ENCODE measurements at places on chromosomes 2 and 18.

- no peak for DNase-seq
Measured at GRCh38 chr2:142585785-142586184, 291.7 kb upstream of the KYNU start.

- no peak for DNase-seq
Measured at GRCh38 chr2:111900859-111901258, 2.5 kb downstream of the MERTK start.

- no peak for DNase-seq
Measured at GRCh38 chr18:60162388-60162787, 210.2 kb downstream of the MC4R start.

DNA sequence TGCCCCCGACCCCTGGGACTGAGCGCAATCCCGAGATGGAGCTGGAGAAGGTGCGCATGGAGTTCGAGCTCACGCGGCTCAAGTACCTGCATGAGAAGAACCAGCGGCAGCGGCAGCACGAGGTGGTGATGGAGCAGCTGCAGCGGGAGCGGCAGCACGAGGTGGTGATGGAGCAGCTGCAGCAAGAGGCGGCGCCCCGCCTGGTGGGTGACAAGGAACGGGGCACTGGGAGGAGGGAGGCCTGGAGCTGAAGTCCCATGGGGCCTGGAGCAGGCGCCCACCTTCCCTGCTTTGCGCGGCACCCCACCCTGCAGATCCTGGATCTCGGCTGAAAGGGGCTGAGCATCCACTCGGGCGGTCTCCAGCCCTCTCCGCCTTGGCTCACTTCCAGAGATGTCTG, 1.2 kb downstream of the TMEM247 start:
- no peak for DNase-seq

DNA sequence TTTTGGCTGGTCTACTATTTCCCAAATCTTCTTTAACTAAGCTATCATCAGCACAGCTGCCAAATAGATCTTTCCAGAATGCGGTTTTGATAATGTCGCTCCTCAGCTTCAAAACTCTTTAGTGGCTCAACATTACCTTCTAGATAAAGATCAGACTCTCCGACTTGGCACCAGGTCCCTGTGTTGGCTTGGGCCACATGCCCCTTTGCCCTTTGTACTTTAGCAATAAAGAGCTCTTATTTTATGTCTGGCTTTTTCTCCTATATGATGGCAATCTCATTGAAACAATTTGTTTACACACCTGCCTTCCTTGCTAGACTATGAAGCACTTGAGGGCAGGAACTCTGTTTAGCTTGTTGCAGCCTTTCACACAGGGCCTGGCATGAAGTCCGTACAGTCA, 128.9 kb upstream of the GATA6 start:
- no peak for DNase-seq

DNA sequence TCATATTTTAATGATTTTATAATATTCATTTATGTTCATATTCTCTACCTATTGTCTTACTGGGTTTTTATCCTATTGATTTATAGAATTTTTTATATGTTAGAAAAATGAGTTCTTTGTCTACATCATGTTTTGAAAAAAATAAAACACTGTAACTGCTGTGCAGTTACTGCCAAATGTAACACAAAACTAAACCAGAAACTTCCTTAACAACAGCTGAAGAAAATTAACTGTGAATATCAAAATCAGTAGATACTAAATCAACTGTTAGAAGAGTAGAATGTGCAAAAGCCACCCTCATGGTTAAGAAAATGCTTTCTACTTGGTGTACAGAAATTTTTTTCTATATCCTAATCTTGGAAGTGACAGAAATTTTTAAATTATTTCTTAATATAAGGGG, 69.5 kb downstream of the PTRHD1 start:
- DNase-seq, result no peak

DNA sequence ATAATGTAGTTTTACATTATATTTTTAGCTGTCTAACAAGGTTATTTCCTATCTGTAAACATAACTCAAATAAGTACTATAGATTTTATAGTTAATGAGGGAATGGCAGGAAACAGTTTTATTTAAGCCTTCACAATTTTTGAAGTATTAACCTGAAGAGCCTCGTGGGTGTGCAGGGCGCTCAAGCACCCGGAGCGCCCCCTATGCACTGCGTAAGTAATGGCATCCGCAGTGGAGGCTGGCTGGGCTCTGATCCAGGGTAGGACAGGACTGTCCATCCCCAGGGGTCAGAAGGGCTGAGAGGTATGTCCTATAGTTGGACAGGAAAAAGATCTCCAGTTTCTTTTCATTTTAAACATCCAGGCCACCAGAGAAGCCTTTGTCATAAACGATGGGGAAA, 8.2 kb upstream of the GBX2 start:
- no peak for DNase-seq

DNA sequence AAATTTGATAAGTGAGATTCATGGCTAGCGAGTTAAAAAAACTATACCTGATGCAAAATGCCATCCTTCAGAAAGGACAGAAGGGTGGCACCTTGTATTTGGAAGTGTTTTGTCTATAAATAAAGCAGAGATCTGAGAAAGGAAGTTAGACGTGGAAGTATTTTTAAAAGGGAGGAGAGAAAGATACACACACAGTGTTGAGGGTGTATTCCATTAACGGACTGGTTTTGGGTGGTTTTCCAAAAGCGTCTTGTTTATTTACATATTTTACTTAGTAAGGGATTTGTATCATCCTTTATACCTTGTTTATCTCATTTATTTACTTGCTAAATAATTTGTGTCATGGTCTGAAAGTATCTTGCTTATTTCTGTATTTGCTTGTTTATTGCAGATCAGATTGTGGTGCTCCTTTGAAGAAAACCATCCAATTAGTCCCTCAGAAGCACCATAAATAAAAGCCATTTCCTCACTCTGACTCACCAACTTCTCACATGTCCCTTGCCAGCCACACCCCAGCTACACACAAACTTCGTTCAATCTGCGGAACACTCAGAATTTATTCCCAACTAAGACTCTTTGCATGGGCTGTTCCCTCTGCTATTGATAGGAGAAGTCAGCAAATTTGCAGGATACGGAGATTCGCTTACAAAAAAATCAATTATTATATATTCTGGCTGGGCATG, 90.8 kb downstream of the FAM124B start:
- peak; percentile 3 for DNase-seq

DNA sequence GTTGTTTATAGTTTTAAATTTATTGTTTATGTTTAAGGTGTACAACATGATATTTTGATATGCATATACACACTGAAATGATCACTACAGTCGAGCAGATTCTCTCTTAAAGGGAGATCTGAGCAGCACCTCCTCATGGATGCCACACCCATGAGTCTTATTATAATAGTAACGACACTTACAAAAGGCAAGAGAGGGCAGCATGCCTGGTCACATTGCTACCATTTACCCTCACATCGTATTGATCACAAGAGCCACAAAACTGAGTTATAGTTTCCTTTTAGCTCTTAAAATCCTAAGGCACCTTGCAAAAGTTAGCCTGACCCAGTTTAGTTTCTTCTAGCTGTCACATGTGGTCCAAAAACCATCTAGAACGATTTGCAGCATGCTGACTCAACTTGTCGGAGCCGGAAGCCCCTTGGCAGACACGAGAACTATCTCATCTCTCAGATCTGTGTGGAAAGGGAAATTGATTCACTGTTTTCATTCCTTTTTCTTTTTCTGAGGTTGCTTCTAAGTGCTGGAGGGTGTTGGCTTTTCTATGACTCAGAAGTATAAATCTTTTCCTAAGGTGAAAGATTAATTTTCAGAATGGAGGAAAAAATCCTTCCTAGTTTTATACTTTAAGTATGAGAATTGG, 85.3 kb downstream of the CDC42EP3 start:
- DNase-seq, result peak; percentile 77

DNA sequence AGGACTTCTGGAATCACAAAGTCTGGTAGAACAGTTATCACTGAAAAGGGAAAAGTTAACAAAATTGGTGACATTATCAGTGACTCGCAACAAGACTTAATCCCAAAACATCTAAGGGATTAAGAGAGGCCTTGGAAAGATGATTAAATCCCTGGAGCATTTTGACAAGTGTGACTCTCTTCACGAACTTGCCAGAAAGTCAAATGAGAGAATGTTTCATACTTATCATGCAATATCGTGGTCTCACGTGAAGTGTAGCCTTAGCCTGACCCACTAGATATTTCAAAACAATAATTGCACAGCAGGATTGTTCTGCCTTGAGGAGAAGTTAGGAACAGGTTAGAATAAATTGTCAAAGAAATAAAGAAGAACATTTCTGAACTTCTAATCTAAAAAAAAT, 104.5 kb downstream of the COL6A3 start:
- DNase-seq, result no peak

DNA sequence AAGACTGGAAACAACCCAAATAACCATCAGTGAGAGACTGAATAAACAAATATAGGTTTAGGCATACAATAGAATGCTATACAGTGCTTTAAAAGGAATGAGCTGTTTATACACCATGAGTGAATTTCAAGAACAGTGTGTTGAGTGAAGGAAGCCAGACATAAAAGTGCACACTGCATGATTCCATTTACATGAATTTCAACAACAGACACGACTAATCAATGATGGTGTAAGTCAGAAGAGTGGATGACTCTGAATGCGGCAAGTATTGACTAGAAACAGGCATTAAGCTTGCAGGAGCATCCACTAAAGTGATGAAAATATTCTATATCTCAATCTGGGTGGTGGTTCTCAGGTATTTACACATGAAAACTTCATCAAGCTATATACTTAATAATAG, 142.7 kb upstream of the SLC39A10 start:
- no peak for DNase-seq

DNA sequence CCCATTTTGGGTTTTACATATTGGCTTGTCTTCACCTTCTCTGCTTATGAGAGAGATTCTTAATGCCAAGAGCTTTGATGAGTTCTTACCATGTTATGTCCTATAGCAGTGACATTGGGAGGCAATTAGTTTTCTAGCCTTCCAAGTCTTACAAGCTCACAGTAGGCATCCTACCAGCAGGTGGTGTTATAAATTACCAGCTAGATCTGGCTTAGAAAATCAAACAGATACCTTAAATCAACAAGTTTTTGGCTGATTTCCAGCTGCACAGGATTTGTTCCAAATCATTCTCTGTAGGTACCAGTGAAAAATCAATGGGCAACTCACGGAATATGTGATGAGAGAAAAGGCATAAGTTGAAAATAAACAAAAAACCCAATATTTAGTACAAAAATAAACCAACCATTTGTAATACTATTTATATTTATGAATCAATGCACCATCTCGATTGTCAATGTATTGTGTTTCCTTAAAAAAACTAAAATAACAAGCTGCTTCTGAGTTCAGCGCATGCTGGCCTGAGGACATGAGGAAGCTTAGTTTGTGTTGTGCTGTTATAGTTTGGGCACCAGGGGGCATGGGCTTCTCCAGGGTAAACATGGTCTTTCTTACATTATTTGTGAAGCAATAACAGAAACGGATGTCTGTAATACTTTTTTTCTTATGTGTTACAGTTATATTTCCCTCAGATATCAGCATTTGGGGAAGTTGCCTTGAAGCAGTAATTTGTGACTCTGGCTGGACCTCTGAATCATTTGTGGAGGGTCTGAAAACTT, 34.1 kb upstream of the NXPH2 start:
- DNase-seq, result no peak

- no peak for DNase-seq
Measured at GRCh38 chr2:228869636-228870264, 401.3 kb downstream of the PID1 start.

DNA sequence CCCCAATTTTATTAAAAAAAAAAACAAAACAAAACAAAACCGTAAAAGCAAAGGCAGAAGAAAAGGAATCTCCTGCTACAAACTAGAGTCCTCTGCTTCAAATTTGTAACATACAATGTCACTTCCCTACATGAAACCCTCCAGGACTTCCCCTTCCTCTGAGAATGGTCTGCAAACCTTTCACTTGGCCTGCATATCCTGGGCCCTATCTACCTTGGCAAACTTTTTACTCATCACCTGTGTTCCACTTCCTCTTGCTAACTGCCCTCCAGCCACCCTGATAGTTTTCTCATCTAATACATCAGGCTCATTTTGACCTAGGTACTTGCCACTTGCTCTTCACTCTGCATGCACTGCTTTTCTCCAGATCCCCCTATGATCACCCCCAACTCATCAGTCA, 255.5 kb downstream of the ETAA1 start:
- no peak for DNase-seq

DNA sequence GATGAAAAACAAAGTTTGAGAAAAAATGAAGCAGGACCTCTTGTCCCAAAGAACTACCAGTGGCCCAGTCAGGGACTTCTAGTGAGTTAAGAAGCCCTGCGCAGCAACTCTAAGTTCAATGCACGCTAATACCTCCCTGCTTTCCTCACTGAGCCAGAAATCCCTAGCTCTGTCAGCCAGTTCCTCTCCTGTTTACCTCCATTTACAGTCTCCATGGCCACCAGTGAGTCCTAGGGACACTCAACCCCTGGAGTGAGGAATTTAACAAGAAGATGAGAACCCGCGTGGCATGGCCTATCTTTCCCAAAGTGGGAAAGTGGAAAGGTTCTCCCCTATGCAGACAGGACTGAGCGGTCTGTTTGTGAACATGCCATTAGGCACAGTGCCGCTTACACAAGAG, 31.0 kb downstream of the MRPL33 start:
- DNase-seq, result no peak

GRCh38 chr18:75168619-75169018, 40.3 kb downstream of the PTGR3 start:
- no peak for DNase-seq

- DNase-seq, result no peak
Measured at GRCh38 chr18:58088691-58089065, 44.7 kb downstream of the NEDD4L start.
